Cortex of kidney (tissue), 1 donor: ENCODE measurements at places on chromosomes 7 and 10.

DNA sequence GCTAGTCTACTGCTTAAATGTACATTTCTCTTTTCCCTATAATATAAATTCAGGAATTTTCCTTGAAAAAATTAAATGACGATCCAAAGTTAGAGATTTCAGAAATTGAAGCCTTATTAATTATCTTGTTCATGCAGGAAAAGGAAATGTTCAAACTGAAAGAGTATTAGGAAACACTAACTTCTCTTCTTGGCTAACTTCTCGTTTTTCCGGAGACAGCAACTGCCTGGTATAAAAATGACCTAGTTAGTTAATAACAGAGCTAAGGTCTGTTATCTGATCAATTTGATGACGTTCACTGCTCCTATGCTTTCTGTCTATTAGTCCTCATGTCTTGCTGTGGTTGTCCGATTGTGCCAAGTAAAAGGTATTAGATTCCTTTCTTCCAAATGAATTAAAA, 212.5 kb downstream of the DGKB start:
- no peak for DNase-seq

- DNase-seq: no peak
These were observed 110.3 kb downstream of the TRRAP start for GRCh38 chr7:98988641-98989040.

DNA sequence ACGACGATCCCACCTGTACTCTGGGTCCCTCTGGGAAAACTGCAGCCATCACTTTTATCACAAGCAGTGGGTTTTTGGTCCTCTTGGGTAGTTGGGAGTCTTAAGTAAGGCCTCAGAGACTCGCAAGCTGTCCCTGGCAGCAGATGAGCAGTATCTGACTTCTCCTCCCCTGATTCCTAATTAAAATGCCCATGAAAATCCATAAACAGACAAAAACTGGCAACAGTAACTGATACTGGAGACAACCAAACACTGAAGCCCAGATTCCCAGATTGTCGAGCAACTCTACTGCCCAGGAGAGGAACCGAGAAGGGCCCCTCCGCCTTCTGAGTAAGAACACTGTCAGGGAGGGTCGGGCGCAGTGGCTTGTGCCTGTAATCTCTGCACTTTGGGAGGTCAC, 333.8 kb downstream of the CALN1 start:
- DNase-seq: no peak

DNA sequence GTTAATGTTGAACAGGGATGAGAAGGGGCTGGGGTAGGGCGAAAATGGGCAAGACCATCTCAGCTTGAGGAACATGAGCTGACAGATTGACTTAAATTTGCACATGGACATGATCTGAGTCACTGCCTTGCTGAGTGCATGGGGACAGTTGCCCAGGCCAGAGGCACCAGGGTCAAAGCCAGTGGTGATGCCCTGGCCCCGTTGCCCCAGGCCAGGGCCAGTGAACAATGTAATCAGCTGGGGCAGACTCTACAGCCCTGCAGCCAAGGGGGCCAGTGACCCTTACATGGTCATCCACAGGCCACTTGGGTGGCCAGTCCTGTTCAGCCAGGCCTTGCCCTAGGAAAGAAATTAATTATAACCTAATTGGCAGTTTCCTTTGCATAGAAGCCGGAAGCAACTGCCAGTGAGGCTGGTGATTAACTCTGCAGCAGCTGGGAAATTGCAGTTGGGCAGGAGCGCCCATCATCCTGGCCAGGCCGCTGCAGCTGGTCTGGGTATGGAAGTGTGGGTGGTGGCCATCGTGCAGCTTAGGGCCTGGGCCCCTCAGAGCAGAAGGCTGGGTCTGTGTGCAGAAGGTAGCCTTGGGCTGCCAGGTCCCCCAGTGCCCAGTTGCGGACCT, 9.6 kb downstream of the RET start:
- DNase-seq: no peak

DNA sequence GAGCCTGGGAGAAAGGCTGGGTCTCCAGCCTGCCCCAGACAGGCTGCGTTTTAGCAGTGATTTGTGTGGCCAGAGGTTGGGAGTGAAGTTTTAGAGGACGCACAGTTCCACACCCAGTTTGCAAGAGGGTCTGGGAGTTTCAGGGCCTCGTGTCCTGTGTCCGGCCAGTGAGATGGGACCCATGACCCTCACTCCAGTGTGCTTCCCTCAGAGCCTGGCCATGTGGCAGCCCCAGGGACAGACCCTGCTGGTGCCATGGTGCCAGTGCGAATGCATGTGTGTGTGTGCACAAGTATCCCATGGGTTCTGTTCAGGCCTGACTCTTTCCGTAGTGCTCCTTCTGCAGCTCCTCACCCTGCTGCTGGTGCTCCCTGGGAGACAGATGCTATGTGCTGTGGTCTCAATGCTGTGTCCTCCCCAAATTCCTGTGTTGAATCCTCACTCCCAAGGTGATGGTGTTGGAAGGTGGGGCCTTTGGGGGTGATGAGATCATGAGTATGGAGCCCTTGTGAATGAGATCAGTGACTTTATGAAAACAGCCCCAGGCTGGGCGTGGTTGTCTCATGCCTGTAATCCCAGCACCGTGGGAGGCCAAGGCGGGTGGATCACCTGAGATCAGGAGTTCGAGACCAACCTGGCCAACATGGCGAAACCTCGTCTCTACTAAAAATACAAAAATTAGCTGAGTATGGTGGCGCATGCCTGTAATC, 16.5 kb downstream of the ECHDC3 start:
- no peak for DNase-seq

DNA sequence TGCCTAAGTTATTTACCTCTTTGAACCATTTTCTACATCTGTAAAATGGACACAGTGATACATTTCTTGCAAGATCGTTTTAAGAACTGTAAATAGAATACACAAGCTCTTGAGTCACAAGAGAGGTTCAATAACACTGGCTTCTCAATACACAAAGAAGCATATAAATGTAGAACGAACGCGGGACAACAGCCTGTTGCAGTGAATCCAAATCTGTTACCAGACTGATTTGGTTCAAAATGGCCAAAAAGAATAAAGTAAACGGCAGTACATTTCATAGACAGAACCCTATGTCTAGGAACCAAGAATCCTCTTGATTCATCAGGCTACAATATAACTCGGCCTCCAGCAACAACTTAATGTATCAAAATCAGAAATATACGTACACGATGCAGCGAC, 701 bp downstream of the MTPAP start:
- no peak for DNase-seq

DNA sequence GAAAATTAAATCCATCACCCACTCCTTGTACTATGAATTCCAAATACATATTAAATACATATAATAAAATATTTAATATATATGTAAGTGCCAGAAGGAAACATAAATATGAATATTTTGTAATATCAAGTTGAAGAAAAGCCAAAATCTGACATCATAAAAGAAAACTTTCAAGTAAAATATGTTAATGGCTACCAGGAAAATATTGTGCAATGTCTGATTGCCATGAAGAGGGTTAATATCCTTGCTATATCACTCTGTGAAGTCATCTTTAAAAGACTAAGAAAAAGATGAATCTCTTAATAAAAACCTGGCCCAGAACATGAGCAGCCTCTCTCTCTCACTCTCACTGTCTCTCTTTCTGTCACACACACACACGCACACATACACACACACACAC, 130.2 kb downstream of the EGFR start:
- no peak for DNase-seq

GRCh38 chr7:2967253-2967652, 76.4 kb downstream of the CARD11 start:
- DNase-seq: no peak

GRCh38 chr10:13329565-13329964, 18.5 kb downstream of the SEPHS1 start:
- DNase-seq: no peak

- no peak for DNase-seq
These were observed 4.8 kb downstream of the EGR2 start for GRCh38 chr10:62811159-62811875.

DNA sequence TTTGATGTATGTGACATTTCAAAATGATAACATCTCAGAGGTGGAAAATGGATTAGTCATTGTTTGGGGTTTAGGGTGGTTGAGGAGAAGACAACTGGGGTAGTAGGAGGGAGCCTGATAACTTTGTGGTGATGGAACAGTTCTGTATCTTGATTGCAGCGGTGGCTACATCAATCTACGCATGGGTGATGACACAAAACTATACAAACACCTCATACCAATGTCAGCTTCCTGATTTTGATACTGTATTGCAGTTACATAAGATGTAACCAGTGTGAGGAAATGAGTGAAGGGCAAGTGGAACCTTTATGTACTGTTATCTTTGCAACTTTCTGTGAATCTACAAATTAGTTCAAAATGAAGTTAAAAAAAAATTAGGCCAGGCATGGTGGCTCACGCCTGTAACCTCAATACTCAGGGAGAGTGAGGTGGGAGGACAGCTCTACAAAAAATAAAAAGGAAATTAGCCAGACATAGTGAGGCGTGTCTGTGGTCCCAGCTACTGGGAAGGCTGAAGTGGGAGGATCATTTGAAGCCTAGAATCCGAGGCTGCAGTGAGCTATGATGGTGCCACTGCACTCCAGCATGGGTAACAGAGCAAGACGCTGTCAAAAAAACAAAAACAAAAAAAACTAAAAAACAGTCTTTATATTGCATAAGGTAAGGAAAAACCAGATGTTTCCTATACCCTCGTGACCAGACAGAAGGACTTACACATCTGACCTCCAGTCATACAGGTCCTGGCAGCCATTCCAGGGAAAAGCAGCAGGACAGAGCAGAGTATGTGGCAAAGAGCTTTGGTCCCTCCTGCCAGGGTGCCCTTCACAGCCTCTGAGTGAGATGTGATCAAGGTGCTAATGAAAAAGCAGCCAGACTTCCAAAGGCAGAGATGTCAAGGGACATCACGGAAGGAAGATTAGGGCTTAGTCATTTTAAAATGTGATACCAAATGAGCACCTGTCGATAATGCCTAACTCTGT, 50.8 kb downstream of the CYTH3 start:
- no peak for DNase-seq

DNA sequence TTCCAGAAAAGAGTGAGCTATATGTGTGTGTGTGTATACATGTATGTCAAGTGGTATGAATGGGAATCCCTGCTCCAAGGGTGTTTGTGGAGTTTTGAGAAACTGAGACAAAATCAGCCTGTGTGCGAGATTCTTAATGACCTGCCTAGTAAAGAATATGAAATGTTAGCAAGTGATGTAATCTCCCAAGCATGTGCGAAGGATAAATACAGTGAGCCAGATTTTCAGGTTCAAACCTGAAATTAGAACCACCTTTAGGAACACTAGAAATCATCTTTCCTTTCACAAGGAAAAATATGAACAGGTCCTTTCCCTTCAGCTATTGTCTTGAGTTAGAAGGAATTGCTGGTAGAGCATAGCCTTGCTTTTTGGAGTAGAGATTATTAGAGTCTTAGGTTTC, 457.6 kb downstream of the LRMDA start:
- no peak for DNase-seq

DNA sequence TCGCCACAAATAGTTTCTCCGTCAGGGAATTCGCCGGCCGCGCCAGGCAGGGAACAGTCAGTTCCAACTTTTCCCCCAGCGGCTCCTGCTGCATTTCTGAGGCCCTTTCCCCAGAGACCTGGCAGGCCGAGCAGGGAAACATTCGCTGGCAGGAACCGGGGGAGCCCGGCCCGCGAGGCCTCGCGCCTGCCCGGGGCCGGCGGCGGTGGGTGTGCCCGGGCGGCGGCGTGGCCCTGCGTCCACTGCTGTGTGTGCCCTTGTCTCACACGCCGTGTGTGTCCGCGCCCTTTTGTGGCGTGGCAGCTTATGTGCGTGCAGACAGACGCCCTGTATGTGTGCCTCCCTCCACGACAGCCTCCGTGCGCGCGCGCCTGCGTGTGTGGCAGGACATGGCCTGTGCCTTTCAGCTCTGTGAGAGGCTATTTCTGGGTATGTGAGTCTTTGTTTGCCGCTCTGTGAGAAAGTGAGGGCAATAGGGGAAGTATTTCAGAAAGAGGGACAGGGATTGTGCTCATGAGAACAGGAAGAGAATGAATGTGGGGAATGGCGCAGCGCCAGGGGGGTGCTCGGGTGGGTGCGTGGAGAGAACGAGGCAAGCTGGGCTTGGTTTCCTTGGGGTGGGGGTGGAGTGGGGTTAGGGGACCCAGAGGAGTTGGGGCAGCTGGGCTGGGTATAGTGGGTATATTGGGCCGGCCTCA, 689 bp upstream of the SMARCD3 start:
- no peak for DNase-seq

DNA sequence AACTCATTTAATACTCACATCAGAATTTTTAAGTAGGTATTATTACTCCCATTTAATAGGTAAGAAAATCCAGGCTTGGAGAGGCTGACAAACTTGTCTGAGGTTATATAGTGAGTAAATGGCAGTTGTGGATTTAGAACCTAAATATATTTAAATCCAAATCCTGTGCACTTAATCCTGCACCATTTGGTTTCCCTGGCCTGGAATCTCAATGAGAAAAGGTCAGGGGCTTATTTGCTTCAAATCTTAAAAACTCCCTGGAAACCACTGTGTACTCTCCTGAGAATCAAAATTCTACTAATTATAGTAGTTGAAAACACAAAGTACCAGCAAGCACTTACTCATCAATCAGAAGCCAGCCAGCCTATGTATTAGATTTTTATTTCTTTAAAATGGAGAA, 97.7 kb downstream of the DNMBP start:
- DNase-seq: no peak

DNA sequence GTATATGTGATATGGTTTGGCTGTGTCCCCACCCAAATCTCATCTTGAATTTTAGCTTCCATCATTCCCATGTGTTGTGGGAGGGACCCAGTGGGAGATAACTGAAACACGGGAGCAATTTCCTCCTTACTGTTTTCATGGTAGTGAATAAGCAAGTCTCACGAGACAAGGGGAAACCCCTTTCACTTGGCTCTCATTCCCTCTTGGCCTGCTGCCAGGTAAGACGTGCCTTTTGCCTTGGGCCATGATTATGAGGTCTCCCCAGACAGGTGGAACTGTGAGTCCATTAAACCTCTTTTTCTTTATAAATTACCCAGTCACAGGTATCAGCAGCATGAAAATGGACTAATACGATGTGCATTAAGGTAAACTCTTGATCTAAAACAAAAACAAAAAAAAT, 357.1 kb upstream of the AOAH start:
- DNase-seq: no peak

DNA sequence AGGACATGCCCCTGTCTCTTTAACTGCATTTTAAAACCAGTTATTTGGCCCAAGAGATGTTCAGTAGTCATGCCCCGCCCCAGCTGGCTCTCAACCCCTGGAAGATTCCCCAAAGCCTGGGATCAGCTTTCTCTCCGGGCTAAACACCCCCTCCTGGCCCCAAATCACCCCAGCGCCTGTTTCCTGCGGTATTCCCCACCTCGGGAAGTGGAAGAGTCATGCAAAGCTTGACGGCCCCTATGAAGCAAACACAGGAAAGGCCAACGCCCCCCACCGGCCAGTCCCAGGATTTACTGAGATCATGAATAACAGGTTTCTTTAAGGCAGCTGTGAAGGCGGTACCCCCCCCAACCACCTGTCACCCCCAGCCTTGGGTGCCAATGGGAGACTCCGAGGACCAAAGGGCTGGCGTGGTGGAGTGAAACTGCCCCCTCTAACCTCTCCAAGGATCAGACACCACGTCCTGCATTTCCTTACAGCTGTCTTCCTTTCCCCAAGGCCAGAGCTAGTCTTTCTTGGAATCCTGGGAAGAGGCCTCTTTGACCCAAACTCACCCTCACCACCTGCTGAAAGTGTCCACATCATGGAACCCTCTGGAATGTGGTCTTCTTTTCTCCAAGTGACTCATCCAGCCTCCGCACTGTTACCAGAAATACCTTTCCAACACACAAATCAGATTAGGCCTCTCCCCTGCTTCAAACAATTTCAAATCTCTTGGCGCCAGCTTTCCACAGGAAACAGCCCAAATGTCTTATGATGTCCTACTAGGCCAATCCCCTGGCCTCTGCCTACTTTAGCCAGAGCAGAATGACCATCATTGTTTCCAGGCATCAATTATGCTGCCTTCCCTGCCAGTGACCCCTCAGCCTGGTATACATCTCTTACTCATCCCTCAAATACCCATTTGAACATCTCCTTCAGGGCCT, 301.5 kb downstream of the ZEB1 start:
- no peak for DNase-seq
